HCT116 (cell line): ENCODE measurements at places on chromosomes 11 and 22.
A peak's percentile ranks its signal among the peaks of the same experiment; 100 is the strongest.

DNA sequence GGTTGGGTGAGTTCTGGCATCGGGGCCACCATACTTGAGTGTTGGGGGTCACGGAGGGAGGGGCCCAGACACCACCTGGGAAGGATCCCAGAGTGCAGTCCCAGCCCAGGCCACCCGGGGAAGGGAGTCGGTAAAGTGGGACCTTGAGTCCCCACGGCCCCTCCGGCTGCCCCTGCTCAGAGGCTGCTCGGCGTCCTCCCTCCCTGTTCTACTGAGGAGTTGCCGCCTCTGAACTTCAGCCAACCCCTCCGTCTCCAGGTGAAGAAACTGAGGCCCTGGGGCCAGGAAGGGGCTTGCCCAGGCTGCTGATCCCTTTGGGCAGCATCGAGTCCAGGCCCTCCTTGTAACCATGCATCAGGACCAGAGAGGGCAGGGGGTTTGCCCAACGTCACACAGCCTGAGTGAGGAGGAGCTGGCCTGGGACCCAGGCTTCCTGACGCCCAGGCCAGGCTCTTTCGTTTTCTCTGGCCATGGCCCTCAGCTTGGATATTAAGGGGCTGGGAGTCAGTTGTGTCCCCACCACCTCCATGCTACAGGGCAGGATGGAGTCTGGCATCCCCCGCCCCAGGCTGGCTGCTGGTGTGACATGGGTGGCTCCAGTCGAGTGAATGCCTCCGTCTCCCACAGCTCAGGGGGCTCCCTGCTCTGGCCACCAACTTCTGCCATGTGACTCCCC is 1.3 kb downstream of the PARVG start:
- no peaks in the 10 kb centered on the region for H3K4me1 ChIP-seq
- H3K27ac ChIP-seq, result no peak overlapping the region
- no peaks in the 10 kb centered on the region for H3K36me3 ChIP-seq
- peaks cover 3% of the 10 kb centered on the region; the same call in 1 of the 2 replicates for H3K27me3 ChIP-seq
- H3K4me3 ChIP-seq, result no peak overlapping the region
- no peak for DNase-seq

- H3K4me3 ChIP-seq, result no peak overlapping the region
- H3K36me3 ChIP-seq, result peaks cover 19% of the 10 kb centered on the region; the same call in 1 of the 2 replicates
- H3K27me3 ChIP-seq, result no peaks in the 10 kb centered on the region
These were observed 5.0 kb downstream of the UQCR10 start for GRCh38 chr22:29772170-29772641.

DNA sequence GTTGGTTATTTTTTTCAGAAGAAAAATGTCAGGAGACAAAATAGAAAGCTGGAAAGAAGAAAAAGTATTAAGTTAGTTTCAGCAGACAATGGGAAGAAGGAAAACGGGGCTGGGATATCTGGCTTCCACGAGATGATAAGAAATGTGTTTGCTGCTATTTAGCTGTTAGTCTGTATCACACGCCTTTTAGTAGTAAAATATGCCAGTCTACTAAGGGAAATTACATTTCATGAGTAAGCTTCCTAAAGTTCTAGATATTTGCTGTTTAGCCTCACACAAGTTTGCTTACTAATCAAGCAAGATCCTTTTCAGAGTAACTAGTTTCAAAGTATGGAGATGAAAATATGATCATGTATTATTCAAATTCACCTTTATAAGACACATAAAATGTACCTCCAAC is 1.5 kb downstream of the OR51B4 start:
- H3K4me3 ChIP-seq, result no peak overlapping the region
- H3K4me1 ChIP-seq, result no peaks in the 10 kb centered on the region
- H3K36me3 ChIP-seq, result peaks cover 7% of the 10 kb centered on the region; the same call in 1 of the 2 replicates
- no peak overlapping the region for H3K27ac ChIP-seq

- H3K27ac ChIP-seq, result no peak overlapping the region
- no peaks in the 10 kb centered on the region for H3K4me1 ChIP-seq
- peaks cover 23% of the 10 kb centered on the region for H3K27me3 ChIP-seq
These were observed 76.2 kb downstream of the SNX19 start for GRCh38 chr11:130839981-130840666.

DNA sequence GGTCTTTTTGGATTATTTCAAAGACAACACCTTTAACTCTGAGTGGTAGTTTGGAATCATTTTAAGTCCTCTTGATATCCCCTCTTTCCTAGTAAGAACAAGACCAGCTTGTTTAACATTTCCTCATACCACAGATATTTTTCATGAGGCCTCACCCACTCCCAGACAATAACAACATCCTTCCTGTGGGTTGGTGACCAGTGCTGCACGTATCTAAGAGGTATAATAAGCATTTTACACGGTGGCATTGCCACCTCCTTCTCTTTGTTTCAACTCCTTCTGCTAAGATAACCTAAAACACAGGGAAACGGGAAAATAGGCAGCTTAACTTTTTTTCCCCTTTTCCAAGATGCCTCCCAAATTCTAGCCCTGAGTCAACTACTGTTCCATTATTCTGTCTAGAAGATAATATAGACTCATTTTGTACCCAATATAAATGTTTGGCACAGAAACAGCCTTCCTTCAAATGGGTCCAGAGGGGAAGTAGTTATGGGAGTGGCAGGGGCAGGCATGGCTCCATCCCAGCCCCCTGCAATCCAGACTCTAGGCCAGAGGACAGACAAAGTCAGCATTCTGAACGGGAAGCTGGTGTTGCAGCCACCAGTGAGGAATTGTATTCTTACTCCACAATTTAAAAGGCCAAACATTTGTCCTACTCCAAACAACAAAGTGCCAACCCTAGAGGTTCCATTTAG is 28.5 kb downstream of the MAML2 start:
- H3K27me3 ChIP-seq, result no peaks in the 10 kb centered on the region
- H3K4me3 ChIP-seq, result peak overlapping the region; percentile 32
- no peaks in the 10 kb centered on the region for H3K36me3 ChIP-seq
- DNase-seq, result peak; percentile 48
- H3K4me1 ChIP-seq, result peaks cover 33% of the 10 kb centered on the region

GRCh38 chr22:36616682-36617081 is 86.9 kb downstream of the CACNG2 start:
- H3K36me3 ChIP-seq, result no peaks in the 10 kb centered on the region
- peaks cover 68% of the 10 kb centered on the region for H3K27me3 ChIP-seq
- no peak for DNase-seq
- H3K4me1 ChIP-seq, result peaks cover 7% of the 10 kb centered on the region
- H3K4me3 ChIP-seq, result no peak overlapping the region

DNA sequence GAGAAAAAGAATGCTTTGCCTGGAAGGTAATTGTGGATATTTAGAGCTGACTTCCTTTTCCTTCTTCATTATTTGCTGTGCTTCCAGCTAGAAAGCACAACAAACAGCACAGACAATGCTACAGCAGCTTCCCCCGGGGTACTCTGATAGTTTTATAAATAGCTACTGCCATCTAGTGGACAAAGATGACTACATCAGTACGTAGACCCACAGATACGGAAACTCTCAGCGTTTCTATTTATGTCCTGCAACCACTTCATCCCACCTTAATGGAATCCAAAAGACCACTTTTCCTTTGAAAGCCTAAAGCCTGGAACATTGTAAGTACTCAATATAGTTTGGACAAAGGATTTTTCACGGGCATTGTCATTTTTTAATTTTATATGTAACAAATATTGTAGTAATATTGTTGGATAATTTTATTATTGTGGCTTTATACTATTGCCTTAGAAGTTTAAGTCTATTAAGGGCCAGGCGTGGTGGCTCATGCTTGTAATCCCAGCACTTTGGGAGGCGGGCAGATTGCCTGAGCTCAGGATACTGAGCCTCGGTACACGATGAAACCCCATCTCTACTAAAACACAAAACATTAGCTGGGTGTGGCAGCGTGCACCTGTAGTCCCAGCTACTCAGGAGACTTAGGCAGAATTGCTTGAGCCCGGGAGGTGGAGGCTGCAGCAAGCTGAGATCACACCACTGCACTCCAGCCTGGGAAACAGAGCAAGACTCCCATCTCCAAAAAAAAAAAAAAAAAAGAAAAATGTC is 7.5 kb downstream of the HSPA8 start:
- peaks cover 43% of the 10 kb centered on the region for H3K36me3 ChIP-seq
- H3K4me3 ChIP-seq, result no peak overlapping the region
- no peak overlapping the region for H3K27ac ChIP-seq
- peak; percentile 56 for DNase-seq

GRCh38 chr22:27988704-27989103 is 69.6 kb upstream of the PITPNB start:
- H3K4me3 ChIP-seq, result no peak overlapping the region
- DNase-seq, result no peak
- H3K4me1 ChIP-seq, result peaks cover 7% of the 10 kb centered on the region; the same call in 1 of the 2 replicates
- H3K27me3 ChIP-seq, result no peaks in the 10 kb centered on the region
- H3K36me3 ChIP-seq, result no peaks in the 10 kb centered on the region

- no peak for DNase-seq
- H3K4me3 ChIP-seq, result no peak overlapping the region
- no peak overlapping the region for H3K27ac ChIP-seq
- H3K36me3 ChIP-seq, result no peaks in the 10 kb centered on the region; the same call in 1 of the 2 replicates
These were observed 3.4 kb upstream of the RBM4B start for GRCh38 chr11:66680966-66681645.

GRCh38 chr22:47031628-47031915 is 269.1 kb downstream of the TBC1D22A start:
- H3K36me3 ChIP-seq, result no peaks in the 10 kb centered on the region
- H3K27ac ChIP-seq, result no peak overlapping the region
- H3K27me3 ChIP-seq, result no peaks in the 10 kb centered on the region
- no peak for DNase-seq
- no peak overlapping the region for H3K4me3 ChIP-seq
- H3K4me1 ChIP-seq, result no peaks in the 10 kb centered on the region

DNA sequence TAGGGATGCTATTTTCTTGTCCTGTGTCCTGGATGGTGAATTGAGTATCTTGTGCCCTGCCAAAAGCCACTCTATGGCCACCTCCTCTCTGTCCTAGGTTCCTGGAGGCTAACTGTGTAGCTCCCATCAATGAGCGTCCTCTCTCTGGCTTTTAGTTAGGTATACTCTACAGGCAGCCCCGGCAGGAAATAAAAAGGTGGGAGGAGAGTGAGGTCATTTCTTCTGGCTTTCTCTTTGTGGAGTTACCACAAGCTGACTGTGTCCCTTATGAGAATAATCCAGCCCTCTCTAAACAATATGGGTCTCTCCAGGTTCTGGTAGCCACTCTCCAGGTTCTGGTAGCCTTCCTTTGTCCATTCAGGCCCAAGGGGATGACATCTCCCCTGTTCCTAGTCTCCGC is 11.7 kb upstream of the ASPHD2 start:
- peaks cover 55% of the 10 kb centered on the region for H3K27me3 ChIP-seq
- H3K27ac ChIP-seq, result no peak overlapping the region
- no peak overlapping the region for H3K4me3 ChIP-seq

DNA sequence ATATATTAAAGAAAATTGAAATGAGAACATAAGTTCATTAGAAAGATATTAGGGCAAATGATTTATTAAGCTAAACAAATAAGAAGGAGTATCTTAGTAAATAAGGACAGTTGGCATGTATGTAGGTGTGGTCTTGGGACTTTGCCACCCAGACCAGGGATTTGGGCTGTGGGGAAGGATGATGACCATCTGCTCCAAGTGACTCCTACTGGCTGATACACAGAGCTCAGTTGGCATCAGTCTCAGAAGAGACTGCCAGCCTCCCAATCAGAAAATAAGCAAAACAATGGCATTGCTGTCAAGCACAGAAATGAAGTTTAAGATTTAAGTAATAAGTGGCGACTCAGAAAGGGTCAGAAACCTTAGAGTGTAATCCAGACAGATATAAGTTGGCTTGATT is 49.5 kb downstream of the PAX6 start:
- no peak overlapping the region for H3K4me3 ChIP-seq
- H3K27me3 ChIP-seq, result no peaks in the 10 kb centered on the region
- no peaks in the 10 kb centered on the region for H3K36me3 ChIP-seq
- H3K4me1 ChIP-seq, result no peaks in the 10 kb centered on the region

DNA sequence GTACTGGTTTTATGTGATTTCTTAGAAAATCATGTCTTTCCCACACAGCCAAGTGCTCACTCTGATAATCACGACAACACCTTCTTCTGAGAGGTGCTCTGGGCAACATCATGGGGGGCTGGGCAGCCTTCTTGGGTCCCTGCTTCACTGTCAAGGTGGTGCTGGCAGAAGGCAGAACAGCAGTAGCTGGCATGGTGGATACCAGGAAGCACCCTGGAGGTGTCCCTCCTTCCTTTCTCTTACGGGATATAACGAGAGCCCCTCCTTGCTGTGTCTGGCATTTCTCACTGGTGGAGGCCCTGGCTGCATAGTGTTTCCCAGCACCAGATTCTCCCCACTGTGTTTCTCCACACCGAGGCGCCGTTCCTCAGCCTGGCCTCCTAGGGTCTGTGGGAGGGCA is 60.9 kb downstream of the SCN3B start:
- DNase-seq, result no peak
- no peaks in the 10 kb centered on the region for H3K27me3 ChIP-seq
- H3K27ac ChIP-seq, result no peak overlapping the region
- H3K4me1 ChIP-seq, result peaks cover 12% of the 10 kb centered on the region
- H3K36me3 ChIP-seq, result no peaks in the 10 kb centered on the region
- H3K4me3 ChIP-seq, result no peak overlapping the region

- no peak overlapping the region for H3K4me3 ChIP-seq
- no peak overlapping the region for H3K27ac ChIP-seq
- H3K4me1 ChIP-seq, result no peaks in the 10 kb centered on the region
- no peaks in the 10 kb centered on the region for H3K27me3 ChIP-seq
These were observed 24.1 kb downstream of the ANO5 start for GRCh38 chr11:22216940-22217339.

- no peaks in the 10 kb centered on the region for H3K36me3 ChIP-seq
- no peaks in the 10 kb centered on the region for H3K4me1 ChIP-seq
- H3K27me3 ChIP-seq, result peaks cover 32% of the 10 kb centered on the region
These were observed 257.7 kb upstream of the PLET1 start for GRCh38 chr11:112518371-112518770.

- DNase-seq, result peak; percentile 73
- peaks cover 54% of the 10 kb centered on the region for H3K4me1 ChIP-seq
- peak overlapping the region; percentile 98 for H3K27ac ChIP-seq
- H3K36me3 ChIP-seq, result no peaks in the 10 kb centered on the region
- peak overlapping the region; percentile 87 for H3K4me3 ChIP-seq
These were observed 5.2 kb downstream of the TMEM134 start for GRCh38 chr11:67463680-67464410.

DNA sequence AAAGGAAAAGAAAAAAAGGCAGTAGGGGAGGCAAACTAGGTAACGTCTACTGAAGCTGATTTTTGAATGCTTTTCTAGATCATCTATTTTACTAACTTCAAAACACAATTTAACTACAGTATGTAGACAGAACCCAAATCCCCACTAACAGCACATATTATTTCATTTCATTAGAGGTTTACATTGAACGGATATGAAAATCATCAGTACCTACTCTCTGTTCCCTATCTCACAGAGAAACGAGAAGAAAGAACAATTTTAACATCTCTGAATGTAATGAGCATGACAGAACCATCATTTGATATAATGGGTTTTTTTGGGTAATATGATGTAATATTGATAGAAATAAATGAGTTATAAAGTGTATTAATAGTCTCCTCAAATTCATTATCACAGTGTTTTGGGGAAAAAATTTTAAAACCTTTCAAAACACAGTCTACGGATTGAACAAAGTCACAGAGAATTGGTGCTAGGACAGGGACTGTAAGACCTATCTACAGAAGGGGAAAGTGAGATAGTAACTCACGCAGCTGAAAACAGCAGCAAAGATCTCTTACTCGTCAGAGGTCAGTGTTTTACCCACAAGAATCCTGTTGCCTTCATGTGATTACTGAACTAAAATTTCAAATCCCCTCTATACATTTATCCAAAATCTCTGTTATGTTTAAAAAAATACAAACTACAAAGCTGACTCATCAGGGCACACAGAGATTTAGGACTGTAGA is 77.3 kb downstream of the ZBTB44 start:
- H3K27ac ChIP-seq, result no peak overlapping the region
- no peaks in the 10 kb centered on the region for H3K27me3 ChIP-seq
- no peaks in the 10 kb centered on the region for H3K36me3 ChIP-seq
- no peaks in the 10 kb centered on the region for H3K4me1 ChIP-seq
- DNase-seq, result no peak

GRCh38 chr11:64366751-64367150 is 7.8 kb downstream of the RPS6KA4 start:
- no peak for DNase-seq
- peaks cover 6% of the 10 kb centered on the region; the same call in 1 of the 2 replicates for H3K4me1 ChIP-seq
- H3K27me3 ChIP-seq, result no peaks in the 10 kb centered on the region
- no peak overlapping the region for H3K4me3 ChIP-seq
- no peak overlapping the region for H3K27ac ChIP-seq
